Activated CD8-positive, alpha-beta T cell treated with anti-CD3 and anti-CD28 coated beads for 36 hours (primary cell): ENCODE measurements at places on chromosomes 5 and 9. TPM values are rescaled to one million over a fixed set of nuclear protein-coding genes. Genes with fewer than 3 reads are reported as not detected.
A peak's percentile ranks its signal among the peaks of the same experiment; 100 is the strongest.

- H3K4me1 ChIP-seq: no peaks in the 10 kb centered on the region
- no peaks in the 10 kb centered on the region for H3K36me3 ChIP-seq
These were observed 43.4 kb upstream of the SH3PXD2B start for GRCh38 chr5:172497591-172498255.

Gene SPINK4
- not detected for total RNA-seq

DNA sequence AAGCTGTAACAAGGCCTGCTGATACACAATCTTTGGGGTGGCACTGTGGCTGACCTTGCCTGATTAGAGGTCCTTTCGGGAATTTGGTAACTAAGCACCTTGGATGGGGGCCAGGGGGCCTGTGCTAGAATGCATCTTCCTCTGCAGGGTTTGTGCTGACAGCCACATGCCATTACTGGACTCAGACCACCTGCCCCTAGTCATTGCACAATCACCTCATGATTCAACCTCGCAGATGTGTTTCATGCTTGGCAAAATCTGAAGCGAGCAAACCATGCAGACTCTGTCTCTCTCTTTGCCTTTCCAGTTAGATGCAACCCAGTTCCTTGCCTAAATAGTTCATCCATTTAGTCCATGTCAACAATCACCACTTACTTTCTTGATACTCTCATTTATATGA is 96.5 kb upstream of the ERCC6L2 start:
- no peak for DNase-seq
- no peaks in the 10 kb centered on the region for H3K36me3 ChIP-seq
- no peak overlapping the region for H3K4me3 ChIP-seq
- no peak overlapping the region for H3K27ac ChIP-seq

GRCh38 chr5:135874461-135874860 is 21.2 kb downstream of the IL9 start:
- H3K27ac ChIP-seq: no peak overlapping the region
- H3K4me1 ChIP-seq: no peaks in the 10 kb centered on the region
- DNase-seq: no peak
- H3K27me3 ChIP-seq: peaks cover 14% of the 10 kb centered on the region

Gene PDE6A
- total RNA-seq: not detected

Gene ZNF782
- 4.7 TPM for total RNA-seq

DNA sequence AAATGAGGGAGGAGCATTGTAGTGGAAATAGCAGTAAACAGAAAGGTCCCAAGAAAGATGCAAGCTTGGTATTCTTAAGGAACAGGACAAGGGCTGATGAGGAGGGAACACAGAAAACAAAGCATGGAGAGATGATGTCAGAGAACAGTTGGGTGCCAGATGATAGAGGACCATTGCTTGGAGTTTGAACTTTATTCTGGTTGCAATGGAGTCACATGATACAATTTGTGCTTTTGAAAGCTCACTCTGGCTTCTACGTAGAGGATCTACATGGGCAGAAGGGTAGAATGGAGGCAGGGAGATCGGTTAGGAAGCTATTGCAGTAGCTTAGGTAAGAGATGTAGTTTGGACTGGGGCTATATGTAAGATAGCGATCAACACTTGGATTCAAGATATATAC is 39.8 kb downstream of the SGTB start:
- peaks cover 55% of the 10 kb centered on the region for H3K36me3 ChIP-seq
- no peak overlapping the region for H3K4me3 ChIP-seq
- DNase-seq: no peak

DNA sequence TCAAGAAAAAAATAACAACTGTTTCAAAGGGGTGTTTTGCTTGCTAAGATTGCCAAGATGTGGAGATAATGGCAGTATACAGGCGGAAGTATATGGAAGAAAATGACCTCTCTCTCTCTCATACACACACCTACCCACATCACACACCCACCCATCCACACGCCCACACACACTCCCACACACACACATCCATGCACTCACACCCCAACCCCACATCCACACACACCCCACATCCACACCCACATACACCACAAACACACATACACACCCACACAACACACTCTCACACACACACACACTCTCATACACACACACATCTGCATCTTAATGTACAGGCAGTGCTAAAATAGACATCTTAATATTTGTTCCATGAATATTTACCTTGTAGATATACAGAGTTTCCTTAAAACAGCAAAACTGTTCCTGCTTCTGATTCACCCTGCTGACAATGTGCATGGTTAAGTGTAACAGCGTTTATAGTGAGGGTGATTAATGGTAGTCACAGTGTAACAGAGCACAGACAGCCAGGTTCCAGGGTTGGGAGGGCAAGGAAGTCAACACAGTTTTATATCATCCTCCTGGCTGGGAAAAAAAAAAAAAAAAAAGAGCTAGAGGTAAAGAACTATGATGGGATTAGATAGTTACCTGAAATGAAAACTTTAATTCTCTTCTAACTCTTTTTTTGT is 8.3 kb downstream of the BHMT2 start:
- H3K4me3 ChIP-seq: no peak overlapping the region
- no peaks in the 10 kb centered on the region for H3K36me3 ChIP-seq
- no peaks in the 10 kb centered on the region for H3K27me3 ChIP-seq
- no peak for DNase-seq
- no peak overlapping the region for H3K27ac ChIP-seq

- no peak for DNase-seq
- peak overlapping the region; percentile 96 for H3K4me3 ChIP-seq
- peaks cover 36% of the 10 kb centered on the region for H3K36me3 ChIP-seq
- peak overlapping the region; percentile 93 for H3K27ac ChIP-seq
These were observed 2.6 kb upstream of the MZB1 start for GRCh38 chr5:139392324-139392677.

Gene TNFAIP8
- total RNA-seq: 135 TPM

Gene ADGRD2
- total RNA-seq: not detected

- peak overlapping the region; percentile 100 for H3K4me3 ChIP-seq
- H3K4me1 ChIP-seq: peaks cover 57% of the 10 kb centered on the region
- H3K27ac ChIP-seq: peak overlapping the region; percentile 97
- DNase-seq: no peak
These were observed 338 bp downstream of the ABHD17B start for GRCh38 chr9:71910650-71911060.

GRCh38 chr9:93952784-93953495 is 2.2 kb downstream of the BARX1 start:
- peak overlapping the region; percentile 49 for H3K4me3 ChIP-seq
- peaks cover 76% of the 10 kb centered on the region for H3K27me3 ChIP-seq
- H3K36me3 ChIP-seq: peaks cover 3% of the 10 kb centered on the region
- H3K27ac ChIP-seq: no peak overlapping the region
- peaks cover 48% of the 10 kb centered on the region for H3K4me1 ChIP-seq
- DNase-seq: peak; percentile 32

GRCh38 chr5:68898951-68899471 is 194.8 kb upstream of the SLC30A5 start:
- DNase-seq: no peak
- H3K4me1 ChIP-seq: peaks cover 9% of the 10 kb centered on the region
- H3K27me3 ChIP-seq: no peaks in the 10 kb centered on the region
- no peaks in the 10 kb centered on the region for H3K36me3 ChIP-seq
- H3K27ac ChIP-seq: no peak overlapping the region
- no peak overlapping the region for H3K4me3 ChIP-seq

GRCh38 chr5:141913560-141914198 is 10.0 kb upstream of the DELE1 start:
- peak overlapping the region; percentile 29 for H3K4me3 ChIP-seq
- peaks cover 22% of the 10 kb centered on the region for H3K27me3 ChIP-seq
- H3K27ac ChIP-seq: no peak overlapping the region
- DNase-seq: no peak
- peaks cover 12% of the 10 kb centered on the region for H3K4me1 ChIP-seq
- H3K36me3 ChIP-seq: no peaks in the 10 kb centered on the region

DNA sequence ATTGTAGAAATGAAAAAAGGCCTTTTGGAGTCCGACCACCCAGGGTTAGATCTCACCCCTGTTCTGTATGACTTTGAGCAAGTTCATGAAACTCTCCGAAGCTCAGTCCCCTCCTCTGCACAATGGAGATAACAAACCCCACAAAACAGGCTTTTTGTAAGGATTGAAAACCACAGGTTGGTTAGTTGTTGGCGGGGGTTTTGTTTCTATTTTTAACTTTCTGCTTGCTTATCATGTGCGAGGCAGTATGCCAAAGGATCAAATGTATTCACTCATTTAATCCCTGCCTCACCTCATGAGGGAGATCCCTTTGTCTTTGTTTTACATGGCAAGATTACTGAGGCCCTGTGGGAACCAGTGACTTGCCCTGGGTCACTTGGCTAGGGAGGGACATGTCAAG is 539.1 kb downstream of the CDK5RAP2 start:
- no peaks in the 10 kb centered on the region for H3K27me3 ChIP-seq
- H3K4me3 ChIP-seq: no peak overlapping the region
- H3K27ac ChIP-seq: no peak overlapping the region
- no peak for DNase-seq

Gene ADAMTS2
- total RNA-seq: not detected

GRCh38 chr5:66410122-66410521 is 186.1 kb upstream of the MAST4 start:
- no peak overlapping the region for H3K27ac ChIP-seq
- DNase-seq: no peak
- no peak overlapping the region for H3K4me3 ChIP-seq
- no peaks in the 10 kb centered on the region for H3K36me3 ChIP-seq
- peaks cover 10% of the 10 kb centered on the region for H3K27me3 ChIP-seq

DNA sequence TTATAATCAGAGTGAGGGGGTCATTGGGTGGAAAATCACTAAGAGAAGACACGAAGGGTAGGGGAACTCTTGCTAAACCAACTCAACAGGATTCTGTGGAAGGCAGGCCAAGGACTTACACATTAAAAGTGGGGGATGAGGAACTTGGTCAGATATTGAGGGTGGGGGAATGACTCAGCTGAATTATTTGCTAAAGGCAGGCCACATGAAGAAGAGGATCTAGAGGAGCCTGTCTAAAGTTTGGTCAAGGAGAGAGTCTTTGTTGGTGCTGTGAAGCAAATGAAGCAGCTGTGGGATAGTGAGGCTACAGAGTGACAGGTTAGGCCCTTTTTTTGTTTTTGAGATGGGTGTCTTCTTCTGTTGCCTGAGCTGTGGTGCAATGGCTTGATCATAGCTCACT is 63.9 kb upstream of the SPRY4 start:
- H3K27ac ChIP-seq: no peak overlapping the region
- no peak overlapping the region for H3K4me3 ChIP-seq
- no peaks in the 10 kb centered on the region for H3K36me3 ChIP-seq
- no peak for DNase-seq

DNA sequence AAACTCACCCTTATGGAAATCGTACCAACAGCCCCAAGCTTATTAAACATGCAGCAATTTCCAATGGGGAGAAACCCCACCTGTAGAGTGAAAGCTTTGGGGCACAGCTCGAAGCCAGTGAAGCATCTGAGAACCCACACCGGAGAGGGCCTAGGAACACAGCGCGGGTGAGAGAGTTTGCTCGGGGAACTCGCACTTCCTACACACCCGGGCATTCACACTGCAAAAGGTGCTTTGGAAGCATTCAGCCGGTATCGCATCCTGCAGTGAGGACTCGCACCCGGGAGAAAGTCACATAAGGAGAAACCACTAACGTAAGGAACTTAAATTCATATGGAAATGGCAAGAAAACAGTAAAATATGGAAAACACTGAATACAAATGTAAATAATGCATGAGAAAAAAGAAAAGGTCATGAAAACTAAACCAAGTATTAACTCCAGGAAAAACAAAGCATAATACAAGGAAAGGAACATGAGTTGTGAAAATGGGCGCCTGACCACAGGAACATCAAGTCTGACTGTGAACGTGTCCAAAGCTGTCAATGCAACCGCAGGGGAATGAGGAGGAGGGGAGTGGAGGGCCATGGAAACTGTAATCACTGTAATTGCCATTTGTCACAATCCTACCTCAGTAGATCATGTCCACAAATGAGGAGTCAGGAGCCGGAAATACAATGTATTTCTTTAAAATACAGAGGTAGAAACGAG is 28.7 kb downstream of the CAMSAP1 start:
- H3K4me3 ChIP-seq: no peak overlapping the region
- DNase-seq: no peak
- peaks cover 8% of the 10 kb centered on the region for H3K36me3 ChIP-seq
- peaks cover 17% of the 10 kb centered on the region for H3K4me1 ChIP-seq
- H3K27me3 ChIP-seq: no peaks in the 10 kb centered on the region

- peaks cover 4% of the 10 kb centered on the region for H3K27me3 ChIP-seq
- no peak for DNase-seq
- H3K27ac ChIP-seq: no peak overlapping the region
- no peaks in the 10 kb centered on the region for H3K4me1 ChIP-seq
- no peaks in the 10 kb centered on the region for H3K36me3 ChIP-seq
- H3K4me3 ChIP-seq: no peak overlapping the region
These were observed 48.1 kb upstream of the SH3PXD2B start for GRCh38 chr5:172502410-172502809.

Gene ECM2
- total RNA-seq: not detected

- peak overlapping the region; percentile 88 for H3K27ac ChIP-seq
- H3K36me3 ChIP-seq: no peaks in the 10 kb centered on the region
- peak overlapping the region; percentile 66 for H3K4me3 ChIP-seq
- H3K4me1 ChIP-seq: peaks cover 37% of the 10 kb centered on the region
These were observed 1.0 kb downstream of the AQP3 start for GRCh38 chr9:33446240-33446945.

Gene ANXA2R
- 8.0 TPM for total RNA-seq

- no peaks in the 10 kb centered on the region for H3K27me3 ChIP-seq
- H3K27ac ChIP-seq: no peak overlapping the region
- H3K4me3 ChIP-seq: no peak overlapping the region
- DNase-seq: no peak
These were observed 1412.1 kb downstream of the EFNA5 start for GRCh38 chr5:106258591-106259125.

GRCh38 chr5:129652349-129653056 is 95.4 kb upstream of the MINAR2 start:
- no peaks in the 10 kb centered on the region for H3K4me1 ChIP-seq
- no peak overlapping the region for H3K4me3 ChIP-seq
- H3K27me3 ChIP-seq: no peaks in the 10 kb centered on the region
- DNase-seq: no peak
- H3K27ac ChIP-seq: no peak overlapping the region
- no peaks in the 10 kb centered on the region for H3K36me3 ChIP-seq

- H3K4me3 ChIP-seq: no peak overlapping the region
- no peaks in the 10 kb centered on the region for H3K36me3 ChIP-seq
- no peak for DNase-seq
- H3K27me3 ChIP-seq: peaks cover 27% of the 10 kb centered on the region
These were observed 5.3 kb upstream of the SLC25A48 start for GRCh38 chr5:135829179-135829578.

Gene TTC1
- 57.5 TPM for total RNA-seq

Gene PCDHGA2
- not detected for total RNA-seq

DNA sequence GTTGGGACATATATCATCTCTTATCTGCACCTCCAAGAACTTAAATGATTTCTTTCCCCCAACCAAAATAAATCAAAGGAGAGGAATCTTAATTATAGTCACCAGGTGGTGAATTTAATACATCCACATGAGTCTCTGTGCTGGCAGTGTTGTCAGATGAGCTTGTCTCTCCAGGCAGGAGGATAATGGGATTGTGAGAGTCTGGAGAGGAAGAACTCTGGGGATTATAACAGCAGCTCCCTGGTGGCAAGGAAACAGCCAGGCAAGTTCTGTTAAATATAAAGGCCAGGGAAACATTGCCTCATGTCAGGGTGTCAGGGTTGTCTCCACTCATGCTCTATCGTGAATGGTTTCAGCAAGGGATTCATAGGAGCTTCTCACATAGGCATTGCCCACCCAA is 80.8 kb downstream of the TLR4 start:
- no peaks in the 10 kb centered on the region for H3K36me3 ChIP-seq
- no peak overlapping the region for H3K4me3 ChIP-seq
- peaks cover 3% of the 10 kb centered on the region for H3K27me3 ChIP-seq

Gene RGMB
- 1.9 TPM for total RNA-seq

- no peak overlapping the region for H3K27ac ChIP-seq
- peaks cover 43% of the 10 kb centered on the region for H3K4me1 ChIP-seq
- H3K4me3 ChIP-seq: no peak overlapping the region
These were observed 43.4 kb upstream of the TMC1 start for GRCh38 chr9:72477930-72478518.

Gene SARDH
- 5.5 TPM for total RNA-seq
